GM19239 (cell line): ENCODE measurements at places on chromosomes 3 and 15.

DNA sequence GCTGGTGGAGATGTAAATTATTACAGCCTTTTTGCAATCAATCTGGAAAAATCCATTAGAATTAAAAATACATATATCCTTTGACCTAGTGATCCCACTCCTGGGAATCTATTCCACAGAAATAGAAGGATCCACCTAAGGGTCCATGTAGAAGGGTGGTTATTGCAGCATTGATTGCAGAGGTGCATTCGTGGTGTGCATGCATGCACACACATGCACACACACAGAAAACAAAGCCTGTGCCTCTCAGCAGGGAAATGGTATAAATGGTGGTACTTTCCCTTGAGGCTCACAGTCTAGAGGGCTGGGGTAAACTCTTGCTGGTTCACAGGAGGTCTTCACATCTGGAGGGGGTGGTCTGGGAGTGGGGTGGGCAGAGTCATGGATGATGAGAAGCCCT lies 19.4 kb upstream of the ADPGK start:
- DNase-seq, result no peak

GRCh38 chr3:38588995-38589937 lies 60.2 kb downstream of the SCN5A start:
- DNase-seq, result no peak

- DNase-seq, result no peak
These were observed 94.8 kb upstream of the FEZF2 start for GRCh38 chr3:62467966-62468722.

DNA sequence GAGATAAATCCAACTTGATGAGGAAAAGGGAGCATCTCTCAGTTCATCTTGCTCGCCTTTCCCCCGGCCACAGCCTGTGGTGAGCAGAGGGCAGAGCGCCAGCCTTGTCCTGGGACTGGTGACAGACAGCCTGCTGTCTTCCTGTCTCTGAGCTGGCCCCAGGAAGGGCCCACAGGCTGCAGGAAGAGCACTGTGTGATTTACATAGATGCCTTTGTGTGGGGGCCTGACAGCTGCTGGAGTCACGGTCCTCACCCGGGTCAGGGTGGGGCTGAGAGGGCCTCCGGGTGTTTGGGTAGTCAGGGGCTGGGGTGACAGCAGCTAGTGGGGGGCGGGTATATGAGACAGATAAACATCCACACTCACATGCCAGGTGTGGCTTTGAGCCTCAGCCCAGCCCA lies 29.3 kb downstream of the PLA2G4D start:
- no peak for DNase-seq

- DNase-seq, result no peak
These were observed 40.5 kb downstream of the SOX2 start for GRCh38 chr3:181752202-181752671.

GRCh38 chr3:14891135-14892132 lies 55.9 kb upstream of the NR2C2 start:
- no peak for DNase-seq

- no peak for DNase-seq
These were observed 5.3 kb upstream of the NCK1 start for GRCh38 chr3:136856665-136857064.

DNA sequence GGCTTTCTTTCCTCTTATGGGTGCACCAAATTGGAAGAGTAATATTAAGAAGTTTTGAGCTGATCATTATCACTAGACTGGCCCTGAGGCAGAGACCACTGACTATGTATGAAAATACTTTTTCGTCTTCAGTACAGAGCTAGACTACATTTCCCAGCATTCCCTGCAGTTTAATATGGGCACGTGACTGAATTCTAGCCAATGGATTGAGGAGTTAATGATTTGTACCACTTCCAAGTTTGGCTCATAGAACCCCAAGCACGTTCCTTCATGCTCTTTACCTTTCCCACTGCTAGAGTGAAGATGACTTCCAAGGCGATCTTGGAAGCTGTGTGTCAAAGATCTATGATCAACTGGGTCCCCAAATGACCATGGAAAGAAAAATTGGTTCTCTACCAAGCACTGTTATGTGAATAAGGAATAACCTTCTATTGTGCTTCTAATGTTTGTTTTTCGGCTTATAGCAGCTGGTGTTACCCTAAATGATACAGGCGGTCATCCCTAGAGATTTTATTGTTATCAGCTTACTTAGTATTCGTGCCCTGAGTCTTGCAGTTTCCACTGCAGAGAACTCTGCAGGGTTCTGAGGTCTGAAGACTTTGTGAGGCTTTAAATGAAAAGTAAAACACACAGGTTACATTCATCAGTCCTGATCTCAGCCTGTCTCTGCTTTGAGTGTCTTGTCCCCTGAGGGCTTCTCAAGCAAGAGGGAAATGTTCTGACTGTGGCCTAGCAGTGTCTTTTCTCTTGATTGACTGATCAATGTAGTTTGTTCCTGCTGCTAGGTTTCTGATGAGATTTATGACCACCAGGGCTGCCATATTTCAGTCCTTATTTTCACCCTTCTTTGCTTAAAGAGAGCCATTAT lies 486.8 kb downstream of the PDCD6IP start:
- no peak for DNase-seq

DNA sequence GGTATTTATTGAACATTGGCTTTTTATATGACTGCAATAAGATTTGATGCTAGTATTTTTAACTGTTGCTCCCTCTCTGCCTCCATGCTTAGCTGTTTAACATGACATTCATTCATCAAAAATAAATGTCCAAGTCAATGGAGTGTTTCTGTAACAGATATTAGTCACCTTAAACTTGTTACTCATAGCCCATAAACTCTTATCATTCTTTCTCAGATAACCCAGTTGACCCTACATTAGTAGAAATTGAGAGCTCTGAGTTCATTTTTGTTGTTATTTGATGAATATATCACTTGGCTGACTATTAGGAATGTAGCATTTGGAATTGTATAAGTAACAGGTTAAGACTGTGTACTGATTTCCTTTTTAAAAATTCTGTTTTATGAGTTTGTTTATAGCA lies 201.1 kb downstream of the UBE2E2 start:
- DNase-seq, result no peak

DNA sequence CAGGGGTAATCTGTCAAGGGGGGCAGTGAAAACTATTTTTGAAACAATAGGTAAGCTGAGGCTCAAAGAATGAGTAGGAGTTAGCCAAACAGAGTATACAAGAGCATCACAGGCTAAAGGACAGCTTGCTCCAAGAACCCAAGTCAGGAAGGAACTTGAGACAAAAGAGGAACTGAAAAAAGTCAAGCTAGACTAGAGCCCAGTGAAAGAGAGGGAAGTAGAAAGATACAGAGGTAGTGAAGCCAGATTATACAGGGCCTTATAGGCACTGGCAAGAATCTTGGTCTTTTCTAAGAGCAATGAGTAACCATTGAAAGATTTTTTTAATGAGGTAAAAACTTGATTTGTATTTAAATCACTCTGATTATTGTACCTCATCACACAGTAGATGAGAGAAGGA lies 69.9 kb downstream of the FILIP1L start:
- DNase-seq, result peak; percentile 39

DNA sequence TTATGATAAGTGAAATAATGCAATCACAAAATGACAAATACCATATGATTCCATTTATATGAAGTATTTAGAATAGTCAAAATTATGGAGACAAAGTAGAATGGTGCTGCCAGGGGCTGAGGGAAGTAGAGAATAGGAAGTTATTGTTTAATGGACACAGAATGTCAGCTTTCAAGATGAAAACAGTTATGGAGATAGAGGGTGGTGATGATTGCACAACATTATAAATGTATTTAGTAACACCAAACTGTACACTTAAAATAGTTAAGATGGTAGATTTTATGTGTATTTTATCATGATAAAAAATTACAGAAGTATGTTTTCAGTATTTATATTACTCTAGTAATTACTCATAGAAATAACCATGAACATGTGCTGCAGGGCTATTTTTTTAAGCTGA lies 100.8 kb upstream of the AZI2 start:
- DNase-seq, result no peak

GRCh38 chr3:148882288-148882687 lies 17.2 kb downstream of the CPA3 start:
- DNase-seq, result no peak

- DNase-seq, result no peak
These were observed 61.7 kb upstream of the LRRN1 start for GRCh38 chr3:3737531-3737930.

DNA sequence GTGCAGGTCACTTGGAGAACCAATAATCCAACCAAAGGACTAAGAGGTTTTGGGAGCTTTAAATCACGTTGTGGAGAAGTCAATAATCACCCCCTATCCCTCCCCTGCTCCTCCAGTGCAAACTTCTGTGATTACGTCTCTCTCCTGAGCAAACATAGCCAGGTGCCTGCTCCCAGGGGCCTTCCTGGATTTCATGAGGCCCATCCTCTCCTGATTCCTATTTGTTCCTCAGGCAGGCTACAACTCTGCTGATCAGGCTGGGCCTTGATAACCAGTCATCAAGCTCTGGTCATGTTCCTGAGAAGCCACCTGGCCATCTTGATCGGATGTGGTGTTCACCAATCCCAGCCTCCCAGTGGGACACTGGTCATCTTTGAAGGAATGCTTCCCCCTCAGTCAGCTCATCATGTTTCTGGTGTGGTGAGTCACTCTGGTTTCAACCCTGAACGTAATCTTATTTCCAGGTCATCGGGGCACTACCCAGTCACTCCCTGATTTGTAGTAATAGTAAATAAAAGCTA lies 2.9 kb upstream of the ZNF710 start:
- DNase-seq, result no peak

DNA sequence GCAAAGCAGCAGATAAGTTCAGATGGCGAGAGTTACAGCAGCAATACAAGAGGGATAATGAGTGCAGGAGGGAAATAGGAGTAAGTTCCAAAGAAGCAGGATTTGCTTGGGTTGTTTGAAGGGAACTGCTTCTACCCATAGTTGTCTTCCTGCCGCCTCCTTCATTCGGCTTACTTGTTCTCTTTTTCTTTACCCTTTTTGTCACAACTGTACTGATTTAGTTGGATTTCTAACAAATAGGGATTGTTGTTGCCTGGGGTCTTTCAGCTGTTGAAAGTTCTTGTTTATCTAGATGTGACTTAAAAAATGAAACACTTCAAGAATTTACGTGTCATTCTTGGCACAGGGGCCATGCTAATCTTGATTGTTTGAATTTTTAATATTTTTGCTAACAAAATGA lies 25.9 kb downstream of the MORF4L1 start:
- DNase-seq, result no peak

DNA sequence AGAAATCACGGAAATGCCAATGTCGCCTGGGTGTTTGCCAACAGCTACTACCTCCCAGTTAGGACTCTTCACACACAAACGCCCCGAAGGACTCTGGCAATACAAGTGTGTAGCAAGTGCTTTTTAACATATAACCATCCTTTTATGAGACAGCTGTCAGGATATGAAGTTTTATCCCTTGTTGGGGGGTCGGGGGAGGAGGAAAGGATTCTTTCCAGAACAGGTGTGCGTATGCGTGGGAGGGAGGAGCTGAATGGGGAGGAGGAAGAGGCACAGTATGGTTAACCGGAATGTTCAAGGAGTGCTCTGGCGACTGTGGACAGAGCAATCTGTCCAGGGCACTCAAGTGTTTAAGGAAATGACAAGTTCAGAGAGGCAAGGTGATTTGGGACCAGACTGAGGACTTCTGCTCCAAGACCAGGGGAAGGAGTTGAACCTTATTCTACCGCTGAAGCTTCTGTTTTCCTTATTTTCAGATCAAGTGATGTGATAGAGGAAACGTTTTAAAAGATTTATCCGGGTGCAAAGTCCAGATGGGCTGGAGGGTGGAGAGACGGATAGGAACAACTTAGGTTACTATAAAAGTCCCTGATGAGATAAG lies 1.3 kb downstream of the TSPAN3 start:
- DNase-seq, result no peak

DNA sequence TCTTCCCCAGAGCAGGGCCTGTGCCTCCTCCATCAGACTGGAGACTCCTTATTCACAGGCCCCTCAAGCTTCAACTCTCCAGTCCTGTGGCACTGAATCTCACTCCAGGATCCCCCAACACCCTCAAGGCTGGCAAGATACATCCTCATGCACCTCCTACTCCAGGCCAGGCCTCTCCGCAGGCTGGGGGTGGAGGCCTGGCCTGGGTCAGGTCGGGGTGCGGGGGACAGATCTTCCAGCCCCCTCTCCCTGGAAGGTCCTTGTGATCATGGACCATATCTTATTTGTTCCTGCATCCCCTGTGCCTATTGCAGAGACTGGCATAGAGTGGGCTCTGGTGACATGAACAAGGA lies 147.3 kb downstream of the SMAD6 start:
- DNase-seq, result no peak

DNA sequence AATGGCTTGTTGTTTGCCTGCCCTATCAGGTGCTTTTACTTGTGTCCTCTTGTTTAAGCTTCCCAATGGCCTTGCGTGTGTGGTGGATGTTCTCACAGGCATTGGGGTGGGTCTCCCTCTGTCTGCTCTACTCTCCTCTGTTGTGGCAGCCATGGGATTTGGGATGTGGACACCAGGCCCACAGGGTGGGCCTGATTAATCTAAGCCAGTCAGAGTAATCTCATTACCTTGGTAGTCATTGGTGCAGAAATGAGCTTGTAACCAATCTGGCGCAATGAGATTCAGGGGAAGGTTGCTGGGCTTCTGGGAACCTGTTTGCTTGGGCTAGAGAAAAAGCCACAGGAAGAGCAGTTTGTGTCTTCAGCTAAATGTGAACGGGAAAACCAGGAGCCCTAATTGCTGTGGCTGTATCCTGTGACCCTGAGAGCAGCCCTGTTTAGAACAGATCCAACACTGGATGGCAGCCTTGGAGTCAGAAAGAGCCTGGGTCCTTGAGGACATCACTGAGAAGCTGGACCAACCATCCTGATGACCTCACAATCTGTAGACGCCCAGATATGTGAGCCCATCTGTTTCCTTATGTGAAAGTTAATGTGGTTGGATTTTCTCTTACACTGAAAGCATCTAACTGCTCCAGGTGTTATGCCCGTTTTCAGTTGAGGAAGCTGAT lies 157.3 kb upstream of the UBE2E1 start:
- DNase-seq, result no peak

DNA sequence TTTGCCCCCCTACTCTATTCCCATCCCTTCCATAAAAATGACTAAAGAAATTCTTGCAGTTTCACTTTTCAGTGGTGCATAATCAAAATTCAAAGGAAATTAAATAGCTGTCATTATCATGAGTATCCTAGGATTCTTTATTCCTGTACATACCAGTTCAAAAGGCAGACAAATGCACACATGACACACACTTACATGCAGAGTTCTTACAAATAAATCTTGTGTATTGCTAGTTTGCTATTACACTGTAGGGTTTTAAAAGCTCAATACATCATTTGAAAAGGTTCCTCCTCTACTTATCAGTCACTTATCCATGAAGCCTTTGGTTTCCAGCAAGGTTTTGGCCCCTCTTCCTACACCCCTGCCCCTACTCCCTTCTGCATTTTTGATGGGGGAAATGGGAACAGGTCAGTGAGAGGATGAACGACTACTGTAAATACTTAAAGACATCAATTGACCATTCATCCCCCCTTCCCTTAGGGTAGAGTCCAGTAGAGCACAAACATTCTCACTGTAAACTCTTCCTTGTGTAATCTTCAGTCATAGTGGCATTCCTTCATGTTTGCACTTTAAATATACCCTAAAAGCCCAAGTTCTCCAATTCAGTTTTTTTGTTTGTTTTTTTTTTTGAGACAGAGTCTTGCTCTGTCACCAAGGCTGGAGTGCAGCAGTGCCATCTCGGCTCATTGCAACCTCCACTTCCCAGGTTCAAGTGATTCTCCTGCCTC lies 92.6 kb downstream of the SUCLG2 start:
- DNase-seq, result no peak

GRCh38 chr3:33186524-33187367 lies 31.9 kb downstream of the SUSD5 start:
- no peak for DNase-seq
